ENCODE measurements at places on chromosomes 11 and 22. TPM values are rescaled to one million over a fixed set of nuclear protein-coding genes. Genes with fewer than 3 reads are reported as not detected.

The ST14 gene
- under 0.01 TPM for total RNA-seq

The PHF21B gene
- total RNA-seq: not detected

The RAB36 gene
- total RNA-seq: 0.77 TPM

The HDHD5 gene
- total RNA-seq: 31.5 TPM

The STK33 gene
- 0.64 TPM for total RNA-seq

The FUT4 gene
- 3.7 TPM for total RNA-seq

The TMEM191C gene
- total RNA-seq: 0.13 TPM

The C11orf65 gene
- total RNA-seq: not detected

DNA sequence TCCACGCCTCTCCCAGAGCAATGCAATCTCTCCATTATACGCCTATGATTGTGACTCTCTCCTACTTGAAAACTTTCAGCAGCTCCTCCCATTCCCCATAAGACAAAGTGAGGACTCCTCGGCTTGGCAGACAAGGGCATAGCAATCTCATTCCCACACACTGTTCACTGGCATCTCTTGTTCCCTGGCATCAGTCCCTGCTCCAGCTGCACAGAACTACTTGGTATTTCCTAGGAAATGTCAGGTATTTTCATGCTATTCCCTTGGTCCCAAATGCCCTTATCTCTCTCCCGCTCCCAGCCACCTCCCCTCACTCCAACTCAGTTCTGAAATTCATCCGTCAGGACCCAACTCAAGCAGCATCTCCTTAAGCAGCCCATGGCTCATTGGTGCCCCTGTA lies 28.4 kb downstream of the TMPRSS5 start:
- no peak for DNase-seq

DNA sequence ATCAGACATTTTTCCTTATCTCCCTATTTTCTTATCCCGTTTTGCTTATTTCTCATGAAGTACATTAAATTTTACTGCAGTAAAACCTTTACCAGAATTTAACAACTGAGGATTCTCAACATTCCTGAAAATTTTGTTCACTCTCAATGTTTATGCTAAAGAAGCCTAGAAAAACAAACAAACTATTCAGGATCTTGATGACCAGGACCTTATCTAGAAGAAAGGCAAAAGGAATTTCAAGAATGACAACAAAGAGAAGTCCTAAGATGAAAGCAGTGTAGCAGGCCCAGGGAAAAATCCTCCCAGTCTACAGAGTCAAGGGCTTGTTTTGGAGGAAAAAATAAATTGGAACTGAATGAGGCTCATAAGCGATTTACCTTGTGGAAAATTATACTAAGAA lies 283.3 kb upstream of the ARHGAP42 start:
- DNase-seq: no peak

- no peak for DNase-seq
Measured at GRCh38 chr22:32897400-32897799, 95.9 kb downstream of the TIMP3 start.

GRCh38 chr11:83681031-83681781 lies 395.0 kb upstream of the CCDC90B start:
- DNase-seq: no peak

DNA sequence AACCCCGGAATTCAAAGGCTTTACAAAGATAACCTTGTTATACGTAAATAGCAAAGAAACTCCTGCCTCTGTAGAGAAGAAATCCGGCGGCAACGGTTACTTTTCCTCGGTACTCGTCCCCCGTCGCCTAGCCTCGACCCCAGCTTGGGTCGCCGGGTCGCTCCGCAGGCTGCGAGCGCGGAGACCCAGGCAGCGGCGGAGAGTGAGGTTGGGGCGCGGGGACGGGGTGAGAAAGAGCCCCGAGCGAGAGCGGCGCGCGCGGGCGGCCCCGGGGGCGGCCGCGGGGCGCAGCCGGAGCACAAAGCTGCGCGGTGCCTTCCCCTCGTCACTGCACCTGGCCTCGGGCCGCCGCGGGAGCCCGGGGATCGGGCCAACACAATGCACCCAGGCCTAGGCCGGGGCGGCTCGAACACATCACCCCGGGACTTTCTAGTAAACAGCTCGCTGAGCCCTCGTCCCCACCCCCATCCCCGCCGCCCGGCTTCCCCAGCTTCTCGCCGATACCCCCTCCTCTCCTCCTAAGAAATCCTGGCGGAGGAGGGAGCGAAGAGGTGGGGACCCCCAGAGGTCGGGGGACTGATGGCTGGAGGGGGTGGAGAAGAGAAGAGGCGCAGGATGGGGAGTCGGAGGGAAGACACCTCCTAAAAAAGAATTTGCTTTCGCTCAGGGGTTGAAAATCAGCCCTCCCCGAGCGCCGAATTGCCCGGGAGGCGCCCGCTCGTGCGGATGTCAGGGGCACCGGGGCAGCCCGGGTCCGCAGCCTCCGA lies 845 bp downstream of the MPPED2 start:
- DNase-seq: no peak

DNA sequence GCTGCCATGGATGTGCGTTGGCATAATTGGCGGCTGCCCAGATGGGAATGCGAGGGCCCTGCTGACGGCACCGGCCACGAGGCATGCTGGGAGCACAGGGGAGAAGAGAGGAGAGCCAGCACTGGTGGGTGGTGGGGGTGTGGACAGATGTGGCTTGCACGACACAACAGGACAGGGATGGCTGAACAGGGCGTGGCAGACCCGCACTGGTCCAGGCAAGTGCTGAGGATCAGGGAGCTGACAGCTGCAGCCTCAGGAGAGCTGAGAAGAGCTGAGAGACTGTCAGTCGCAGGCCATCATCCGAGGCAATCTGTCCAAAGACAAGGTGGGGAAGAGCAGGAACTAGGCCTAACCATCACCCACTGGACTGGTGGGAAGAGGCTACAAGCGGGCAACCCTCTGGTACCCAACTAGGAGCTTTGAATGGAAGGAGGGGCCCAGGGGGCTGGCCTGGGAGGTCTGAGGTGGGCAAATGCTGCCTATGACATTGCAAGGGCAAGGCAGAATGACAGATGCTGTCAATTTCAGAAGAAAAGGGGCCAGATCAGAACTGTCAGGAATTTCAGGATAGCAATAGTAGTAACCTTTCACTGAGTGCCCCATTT lies 2.4 kb downstream of the GNB1L start:
- DNase-seq: no peak

DNA sequence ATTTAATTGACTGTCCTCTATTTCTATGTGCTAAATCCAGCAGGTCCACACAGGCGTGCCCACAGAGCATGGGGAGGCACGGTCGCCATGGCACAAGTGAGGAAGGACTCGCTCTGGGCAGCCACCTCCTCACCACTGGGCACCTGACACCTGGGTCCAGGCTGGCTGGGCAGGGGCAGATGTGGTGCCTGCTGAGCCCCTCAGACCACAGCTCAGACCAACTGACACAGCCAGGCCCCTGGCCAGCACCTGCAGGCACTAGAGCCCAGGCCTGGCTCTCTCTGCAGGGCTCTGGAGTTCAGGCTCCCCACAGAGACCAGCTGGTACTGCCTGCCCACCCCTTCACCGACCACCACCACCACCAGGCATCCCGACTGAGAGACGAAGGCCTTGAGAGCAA lies 27.9 kb downstream of the LINC01488 start:
- no peak for DNase-seq

- no peak for DNase-seq
Measured at GRCh38 chr11:112842151-112842550, 119.1 kb upstream of the NCAM1 start.

DNA sequence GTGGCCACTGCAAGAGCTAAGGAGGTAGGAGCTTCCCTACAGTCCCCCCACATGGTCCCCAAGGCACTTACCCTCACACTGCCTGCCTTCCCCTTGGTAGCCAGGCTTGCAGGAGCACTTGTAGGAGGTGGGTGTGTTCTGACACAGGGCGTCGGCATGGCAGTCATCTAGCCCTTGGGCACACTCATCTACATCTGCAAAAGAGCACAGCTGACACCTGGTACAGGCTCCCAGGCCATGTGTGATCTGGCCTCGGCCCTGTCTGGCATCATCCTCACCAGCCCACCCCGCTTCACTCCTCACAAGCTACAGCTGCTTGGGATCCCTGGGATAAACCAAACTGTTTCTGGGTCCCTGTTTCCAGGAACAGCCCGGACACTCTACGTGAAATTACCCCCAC lies 1.8 kb downstream of the SCUBE2 start:
- DNase-seq: no peak

DNA sequence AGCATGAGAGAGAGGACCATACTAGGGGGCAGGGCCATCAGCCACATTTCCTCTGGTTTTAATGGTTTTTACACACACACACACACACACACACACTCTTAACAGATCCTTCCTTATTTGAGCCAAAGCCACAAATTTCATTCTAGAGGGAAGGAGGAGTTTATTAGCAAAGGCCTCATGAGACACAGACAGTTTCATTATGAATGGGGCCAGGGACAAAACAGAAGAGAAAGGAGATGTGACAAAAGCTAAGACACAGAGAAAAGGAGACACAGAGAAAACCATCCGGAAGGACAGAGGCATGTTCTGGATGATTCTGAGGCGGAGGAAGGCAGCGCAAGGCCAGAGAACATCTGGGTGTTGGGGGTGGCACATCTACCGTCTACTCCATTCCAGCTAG lies 32.2 kb upstream of the ARFGAP3 start:
- no peak for DNase-seq

DNA sequence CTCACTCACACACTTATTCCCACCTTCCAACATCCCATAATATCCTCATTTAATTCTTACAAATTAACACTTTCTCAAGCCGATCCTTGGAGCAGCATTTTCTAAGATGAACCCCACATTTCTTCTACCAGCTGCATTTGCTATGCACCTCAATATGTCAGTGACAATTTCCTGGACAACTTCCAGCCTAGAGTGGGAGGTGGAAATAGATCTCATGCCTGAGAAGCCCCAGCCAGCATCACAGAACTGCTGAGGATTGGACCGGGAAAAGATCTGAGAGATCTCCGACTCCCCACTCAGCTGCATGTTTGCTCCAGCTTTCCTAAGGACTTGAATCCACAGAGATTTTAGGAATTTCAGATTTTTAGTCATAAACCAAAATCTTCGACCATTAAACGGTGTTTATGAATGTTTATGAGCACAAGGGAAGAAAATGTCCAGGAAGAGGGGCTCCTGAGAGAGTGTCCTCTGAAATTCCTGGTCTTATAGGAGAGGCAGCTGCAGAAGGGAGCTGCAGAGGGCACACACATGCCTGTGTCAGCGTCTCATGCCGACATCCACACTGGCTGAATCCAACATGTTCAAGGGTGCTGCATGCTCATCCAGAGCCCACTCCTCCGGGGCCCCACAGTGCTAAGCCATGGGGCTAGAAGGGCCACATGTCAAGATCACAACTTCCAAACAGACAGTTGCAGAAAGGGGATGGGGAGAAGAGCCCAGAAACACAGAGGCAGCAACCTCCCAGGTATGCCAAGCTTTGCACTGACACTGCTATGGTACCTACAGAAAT lies 68.6 kb downstream of the MICAL3 start:
- no peak for DNase-seq

- DNase-seq: no peak
Measured at GRCh38 chr22:29443861-29444792, 5.7 kb downstream of the RFPL1 start.

GRCh38 chr11:29217901-29218300 lies 798.9 kb downstream of the KCNA4 start:
- DNase-seq: no peak

DNA sequence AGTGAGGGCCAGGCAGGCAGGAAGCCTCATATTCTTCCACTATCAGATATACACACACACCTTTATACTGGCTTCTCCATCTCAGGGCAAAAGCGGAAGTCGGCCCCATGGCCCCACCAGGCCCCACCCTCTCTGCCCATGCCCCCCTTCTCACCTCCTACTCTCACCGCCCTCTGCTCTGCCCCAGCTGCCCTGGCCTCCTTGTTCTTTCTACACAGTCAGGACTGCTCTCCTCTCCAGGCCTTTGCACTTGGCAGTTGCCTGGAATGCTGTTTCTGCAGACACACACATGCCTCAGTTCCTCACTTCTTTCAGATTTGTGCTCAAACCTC lies 25.3 kb downstream of the OTOG start:
- DNase-seq: no peak

DNA sequence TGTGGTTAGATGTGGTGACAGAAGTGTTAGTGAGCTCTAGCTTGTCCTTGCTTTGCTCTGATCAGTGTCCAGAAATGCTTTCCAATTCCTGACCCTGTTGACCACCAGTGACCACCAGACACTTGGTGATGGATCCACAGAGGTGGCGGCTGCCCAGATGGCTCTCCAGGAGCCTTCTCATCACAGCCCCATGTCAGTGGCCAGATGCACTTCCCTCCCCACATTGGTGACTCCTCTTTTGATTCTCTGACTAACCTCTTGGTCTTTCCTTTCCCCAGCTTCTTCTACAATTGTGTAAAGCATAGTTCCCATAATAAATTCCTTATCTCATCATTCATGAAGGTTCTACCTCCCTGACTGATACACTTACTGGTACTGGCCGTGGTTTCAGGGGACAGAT lies 40.1 kb upstream of the CXCR5 start:
- no peak for DNase-seq

- DNase-seq: no peak
Measured at GRCh38 chr22:40147388-40148176, 30.1 kb upstream of the TNRC6B start.

DNA sequence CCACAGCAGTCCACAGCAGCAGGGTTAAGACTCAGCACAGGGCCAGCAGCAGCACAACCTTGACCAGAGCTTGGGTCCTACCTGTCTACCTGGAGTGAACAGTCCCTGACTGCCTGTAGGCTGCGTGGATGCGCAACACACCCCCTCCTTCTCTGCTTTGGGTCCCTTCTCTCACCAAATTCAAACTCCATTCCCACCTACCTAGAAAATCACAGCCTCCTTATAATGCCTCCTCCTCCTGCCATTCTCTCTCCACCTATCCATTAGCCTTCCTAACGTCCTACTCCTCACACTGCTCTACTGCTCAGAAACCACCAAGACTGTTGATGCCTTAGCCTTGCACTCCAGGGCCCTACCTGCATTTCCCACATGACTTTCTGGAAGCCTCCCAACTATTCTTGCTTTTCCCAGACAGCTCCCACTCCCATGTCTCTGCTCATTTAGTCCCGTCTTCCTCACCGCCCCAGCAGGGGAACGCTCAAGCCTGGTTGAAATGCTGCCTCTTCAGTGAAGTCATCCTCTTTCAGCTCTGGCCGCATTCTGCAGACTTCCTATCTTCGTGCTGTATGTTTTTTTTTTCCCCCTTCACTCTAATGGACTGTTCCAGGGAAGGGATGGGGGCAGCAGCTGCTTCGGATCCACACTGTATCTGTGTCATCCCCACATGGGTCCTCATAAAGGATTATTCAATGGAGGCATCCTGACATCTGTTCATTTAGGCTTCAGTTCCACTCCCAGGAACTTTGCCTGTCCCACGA lies 3.3 kb downstream of the IL18BP start:
- no peak for DNase-seq

DNA sequence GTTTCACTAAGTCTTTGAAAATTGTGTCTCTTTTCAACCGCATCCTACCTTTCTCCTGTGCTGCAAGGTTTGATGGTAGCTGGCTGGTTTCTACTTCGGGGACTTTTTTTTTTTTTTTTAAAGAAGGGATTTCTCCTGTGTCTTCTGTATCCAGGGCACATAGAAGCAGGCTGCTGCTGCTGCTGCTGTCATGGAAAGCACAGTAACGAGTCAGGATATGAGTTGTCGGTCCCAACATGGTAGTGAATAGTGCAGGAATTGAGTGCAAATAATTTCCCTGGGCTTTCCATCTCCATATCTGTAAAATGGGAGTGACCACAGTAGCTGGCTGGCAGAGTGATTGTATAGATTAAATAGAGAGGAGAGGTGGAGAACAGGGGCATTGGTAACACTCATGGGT lies 118.3 kb upstream of the NAV2 start:
- no peak for DNase-seq
